ENCODE measurements at places on chromosomes 1 and 21.
A peak's percentile ranks its signal among the peaks of the same experiment; 100 is the strongest.

DNA sequence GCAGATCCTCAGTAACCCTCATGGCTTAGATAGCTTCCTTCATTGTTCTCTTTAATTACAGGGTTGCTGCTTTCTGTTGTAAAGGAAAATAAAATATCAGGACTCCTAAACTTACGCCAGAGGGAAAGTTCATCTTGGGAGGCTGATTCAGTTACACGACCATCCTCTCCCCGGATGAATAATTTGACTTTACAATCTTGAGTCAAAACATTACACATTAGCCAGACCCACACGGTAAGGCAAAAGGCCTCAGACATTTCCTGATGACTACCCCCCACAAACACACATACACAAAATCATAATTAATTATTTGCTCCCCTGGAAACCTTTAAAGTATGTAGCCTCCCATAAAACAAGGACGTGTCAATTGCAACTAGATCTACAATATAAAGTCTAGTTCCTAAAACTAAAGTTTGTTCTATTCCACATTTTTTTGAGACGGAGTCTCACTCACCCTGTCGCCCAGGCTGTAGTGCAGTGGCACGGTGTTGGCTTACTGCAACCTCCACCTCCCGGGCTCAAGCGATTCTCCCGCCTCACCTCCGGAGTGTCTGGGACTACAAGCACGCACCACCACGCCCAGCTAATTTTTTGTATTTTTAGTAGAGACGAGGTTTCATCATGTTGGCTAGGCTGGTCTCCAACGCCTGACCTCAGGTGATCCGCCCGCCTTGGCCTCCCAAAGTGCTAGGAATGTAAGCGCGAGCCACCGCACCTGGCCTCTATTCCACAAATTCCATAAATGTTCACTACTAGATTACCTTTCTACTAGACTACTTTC is 830 bp upstream of the PRDX1 start:
- no peak for DNase-seq

DNA sequence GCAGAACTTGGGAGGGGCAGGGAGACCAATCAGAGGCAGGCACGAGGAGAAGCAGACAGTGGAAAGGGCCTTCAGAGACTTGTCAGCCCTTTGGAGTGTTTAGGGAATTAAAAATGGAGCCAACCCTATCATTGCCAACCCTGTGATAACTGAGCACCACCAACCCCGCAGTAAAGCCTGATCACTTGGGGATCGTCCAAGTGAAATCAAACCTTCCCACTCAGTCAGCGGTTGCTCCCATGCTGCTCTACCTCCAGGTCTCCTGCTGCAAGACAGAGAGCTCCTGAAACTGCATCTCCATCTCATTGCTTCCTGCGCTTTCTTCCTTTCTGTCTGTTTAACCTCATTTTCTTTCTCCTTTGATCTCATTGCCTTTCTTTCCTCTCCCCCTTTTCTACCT is 4.8 kb upstream of the ACKR1 start:
- no peak for DNase-seq

GRCh38 chr1:109838838-109839240 is 71.8 kb upstream of the CSF1 start:
- peak; percentile 68 for DNase-seq

DNA sequence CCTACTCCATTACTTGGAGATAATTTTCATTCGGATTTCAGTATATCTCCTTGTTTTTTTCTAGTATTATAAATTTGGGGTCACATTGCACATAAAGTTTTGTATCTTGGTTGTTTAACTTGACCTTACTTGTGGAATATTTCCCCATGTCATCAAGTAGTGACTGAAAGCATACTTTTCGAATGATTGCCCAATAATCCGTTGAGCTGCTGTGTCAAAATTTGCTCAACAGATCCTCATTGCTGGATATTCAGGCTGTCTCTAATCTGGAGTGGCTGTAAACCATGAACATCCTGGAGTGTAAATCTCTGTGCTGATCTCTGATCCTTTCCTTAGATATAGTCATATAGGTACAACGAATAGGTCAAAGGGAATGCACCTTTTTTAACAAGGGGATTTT is 4.9 kb downstream of the NIPAL3 start:
- no peak for DNase-seq

DNA sequence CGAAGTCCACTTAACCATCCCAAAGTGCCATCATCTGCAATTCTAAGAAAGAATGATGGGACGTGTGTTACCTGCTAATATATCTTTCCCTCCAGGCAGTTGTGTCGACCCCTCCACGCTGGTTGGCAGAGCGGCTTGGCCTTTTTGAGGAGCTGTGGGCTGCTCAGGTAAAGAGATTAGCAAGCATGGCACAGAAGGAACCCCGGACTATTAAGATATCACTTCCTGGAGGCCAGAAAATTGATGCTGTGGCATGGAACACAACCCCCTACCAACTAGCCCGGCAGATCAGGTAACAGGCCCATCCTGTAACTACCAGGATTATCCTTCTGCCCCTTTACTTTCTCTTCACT is 520 bp downstream of the TARS2 start:
- no peak for DNase-seq

GRCh38 chr1:97904534-97904933 is 16.3 kb downstream of the DPYD start:
- DNase-seq: no peak

- DNase-seq: no peak
Observed at GRCh38 chr1:203670594-203670993, 44.0 kb downstream of the ATP2B4 start.

DNA sequence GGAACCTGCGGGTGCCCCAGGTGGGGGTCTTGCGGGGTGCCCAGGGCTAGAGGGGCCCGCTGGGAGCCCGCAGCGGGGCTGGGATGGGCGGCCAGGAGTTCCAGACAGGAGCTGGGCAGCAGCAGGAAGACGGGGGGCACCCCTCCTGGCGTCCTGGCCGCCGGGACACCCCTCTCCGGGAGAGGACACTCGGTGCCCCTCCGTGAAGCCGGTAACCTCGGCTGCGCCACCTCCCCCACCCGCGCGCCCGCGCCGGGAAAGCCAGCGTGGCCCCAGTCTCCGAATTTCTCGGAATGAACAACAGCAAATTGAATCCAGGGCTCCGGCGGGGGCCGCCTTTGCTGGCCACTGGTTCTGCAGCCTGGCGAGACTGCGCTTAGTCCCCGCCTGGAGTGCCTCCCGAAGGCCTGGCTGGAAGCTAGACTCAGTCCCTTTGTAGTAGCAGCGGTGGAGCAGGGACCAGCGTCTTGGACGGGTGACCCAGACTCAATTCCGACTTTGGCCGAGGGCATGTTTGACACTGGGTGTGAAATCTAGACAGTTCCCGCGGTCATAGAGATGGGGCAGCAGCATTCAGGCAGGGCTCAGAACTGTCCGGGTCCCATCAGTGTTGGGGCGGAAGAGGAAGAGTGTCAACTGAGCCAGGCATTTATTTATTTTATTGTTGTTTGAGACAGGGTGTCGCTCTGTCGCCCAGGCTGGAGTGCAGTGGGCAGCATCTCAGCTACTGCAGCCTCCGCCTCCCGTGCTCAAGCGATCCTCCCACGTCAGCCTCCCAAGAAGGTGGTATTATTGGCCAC is 773 bp downstream of the IFNGR2 start:
- peak; percentile 52 for DNase-seq

DNA sequence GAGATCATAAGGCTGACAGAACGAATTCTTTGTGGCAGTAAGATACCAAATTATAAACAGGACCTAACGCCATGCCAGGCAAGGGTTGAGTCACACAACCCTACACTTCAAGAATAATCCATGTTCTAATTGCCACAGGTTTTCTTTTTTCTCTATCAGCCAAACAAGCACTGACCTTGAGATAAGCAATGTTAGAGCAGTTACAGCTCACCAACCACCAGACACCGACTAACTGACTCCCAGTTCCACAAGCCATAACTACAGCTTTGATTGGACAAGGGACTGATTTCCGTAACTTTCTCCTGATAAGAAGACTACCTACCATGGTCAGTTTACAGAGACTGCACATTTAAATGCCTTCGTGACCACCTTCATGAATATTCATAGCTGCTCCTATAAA is 149.6 kb downstream of the PTPRU start:
- no peak for DNase-seq

DNA sequence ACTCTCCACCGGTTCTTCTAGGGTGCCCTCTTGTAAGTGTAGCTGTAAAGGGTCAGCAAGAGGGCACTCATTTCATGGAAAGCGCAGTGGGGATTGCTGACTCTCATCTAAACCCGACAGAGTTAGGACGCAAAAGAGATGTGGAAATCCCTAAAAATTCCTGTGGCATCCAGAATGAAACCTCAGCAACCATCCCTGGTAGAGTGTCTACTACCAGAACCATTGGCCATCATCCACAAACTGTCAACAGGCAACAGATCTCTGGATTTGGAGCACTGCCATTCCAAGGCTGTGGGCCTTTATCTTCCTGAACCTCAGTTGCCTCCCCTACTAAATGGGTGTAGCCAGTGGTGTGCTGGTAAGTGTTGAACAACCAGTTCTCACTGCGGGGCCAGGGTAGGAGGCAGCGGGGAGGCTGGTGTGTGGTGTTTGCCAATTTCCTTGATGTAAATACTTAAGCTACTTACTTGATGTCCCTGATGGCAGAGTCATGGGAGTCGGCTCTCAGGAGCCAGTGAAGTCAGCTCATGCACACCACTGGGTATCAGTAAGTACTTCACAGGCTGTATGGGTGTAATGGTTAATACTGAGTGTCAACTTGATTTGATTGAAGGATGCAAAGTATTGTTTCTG is 195.8 kb downstream of the KAZN start:
- no peak for DNase-seq

DNA sequence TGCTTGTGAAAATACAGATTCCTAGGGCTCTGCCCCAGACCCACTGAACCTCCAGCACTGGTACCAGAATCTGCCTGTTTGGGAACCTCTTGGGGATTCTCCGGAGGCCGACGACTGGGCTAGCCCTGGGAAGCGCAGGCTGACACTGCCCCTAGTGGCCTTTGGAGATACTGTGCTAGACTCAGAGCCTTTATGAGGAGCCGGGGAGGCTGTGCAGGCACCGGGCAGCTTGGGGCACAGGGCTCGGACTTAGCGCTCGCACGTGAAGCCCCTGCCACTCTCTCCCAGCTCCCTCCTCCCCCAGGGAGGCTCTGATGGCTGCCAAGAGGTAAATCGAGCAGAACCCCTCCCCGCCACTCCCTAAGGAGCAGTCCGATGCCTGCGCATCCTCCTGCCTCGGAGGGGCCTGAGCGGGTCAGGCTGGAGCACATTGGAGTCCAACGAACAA is 144.6 kb upstream of the TNR start:
- DNase-seq: peak; percentile 47

- no peak for DNase-seq
Observed at GRCh38 chr21:41759926-41760325, 6.9 kb downstream of the RIPK4 start.

All from lung microvascular endothelial cell (primary cell).